ENCODE measurements at places on chromosomes 16 and 17.

GRCh38 chr16:27489906-27490305, 59.8 kb downstream of the GTF3C1 start:
- DNase-seq = no peak

GRCh38 chr17:43732958-43733357, 25.6 kb downstream of the SOST start:
- peak; percentile 22 for DNase-seq

GRCh38 chr17:7716901-7717755, at the start of gene DNAH2:
TSS of gene DNAH2 (plus strand) at chr17:7717744. CDS start at chr17:7719735, 1,991 bp downstream.
- DNase-seq = peak; percentile 89

DNA sequence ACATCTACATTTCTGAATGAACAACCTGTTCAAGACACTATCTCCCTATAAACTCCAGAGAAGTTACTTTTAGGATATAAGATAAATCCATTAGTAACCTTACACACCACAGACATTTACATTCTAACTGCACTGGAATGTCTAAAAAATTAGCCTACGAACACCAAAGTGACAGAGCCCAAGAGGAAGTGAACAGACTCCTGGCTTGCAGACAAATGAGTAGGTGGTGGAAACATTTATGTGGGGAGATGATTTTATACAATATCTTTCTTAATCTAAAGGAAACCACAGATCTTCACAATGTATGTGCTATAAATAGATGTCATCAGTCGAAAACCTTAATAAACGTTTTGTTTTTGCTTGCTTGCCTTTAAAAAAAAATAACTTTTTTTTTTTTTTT, 18.8 kb downstream of the ZNF652 start:
- DNase-seq = peak; percentile 14

- no peak for DNase-seq
Measured at GRCh38 chr17:7367918-7368598, 12.8 kb upstream of the TNK1 start.

GRCh38 chr17:34633351-34633750, 54.0 kb downstream of the TMEM132E start:
- no peak for DNase-seq

GRCh38 chr16:66270333-66270927, 96.1 kb upstream of the CDH5 start:
- peak; percentile 40 for DNase-seq

- no peak for DNase-seq
Measured at GRCh38 chr16:49939495-49939894, 83.6 kb upstream of the ZNF423 start.

DNA sequence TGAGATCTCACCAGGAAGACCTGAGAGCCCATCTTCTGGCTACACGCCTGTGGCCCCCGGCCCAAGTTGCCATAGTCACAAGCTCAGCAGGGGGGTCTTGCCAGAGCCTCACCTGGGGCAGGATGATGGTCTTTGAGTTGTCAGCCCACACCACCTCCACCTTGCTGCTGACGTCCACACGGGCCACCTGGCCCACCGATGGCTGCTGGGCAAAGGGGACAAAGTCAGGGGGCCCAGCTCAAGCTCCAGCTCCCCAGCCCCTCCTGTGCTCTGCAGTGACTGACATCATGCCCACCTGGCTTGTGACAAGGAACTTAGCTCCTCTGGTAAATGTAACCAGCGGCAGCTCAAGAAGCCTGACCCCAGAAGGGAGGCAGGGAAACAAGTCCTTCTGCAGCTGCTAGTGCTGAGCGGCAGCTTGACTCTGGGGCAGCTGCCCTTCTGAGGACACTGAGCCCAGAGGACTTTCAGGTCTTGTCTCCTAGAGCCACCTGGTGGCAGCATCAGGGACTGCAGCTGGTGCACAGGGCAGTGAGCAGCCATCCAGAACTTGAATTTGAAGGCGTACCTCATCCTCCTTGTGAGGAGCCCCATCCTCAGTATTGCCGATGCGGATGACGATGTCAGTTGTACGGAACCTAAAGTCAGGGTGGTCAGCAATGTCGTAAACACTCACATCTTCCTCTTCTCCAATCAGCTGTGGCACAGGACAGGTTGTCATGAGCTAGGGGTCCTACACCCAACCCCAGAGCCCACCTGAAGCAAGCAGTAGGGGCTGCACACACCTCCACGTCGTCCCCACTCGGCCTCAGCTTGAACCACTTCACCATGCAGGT, 13.5 kb downstream of the SPHK1 start:
- DNase-seq = peak; percentile 91

- DNase-seq = no peak
Measured at GRCh38 chr16:84396537-84397008, 28.2 kb downstream of the ATP2C2 start.

DNA sequence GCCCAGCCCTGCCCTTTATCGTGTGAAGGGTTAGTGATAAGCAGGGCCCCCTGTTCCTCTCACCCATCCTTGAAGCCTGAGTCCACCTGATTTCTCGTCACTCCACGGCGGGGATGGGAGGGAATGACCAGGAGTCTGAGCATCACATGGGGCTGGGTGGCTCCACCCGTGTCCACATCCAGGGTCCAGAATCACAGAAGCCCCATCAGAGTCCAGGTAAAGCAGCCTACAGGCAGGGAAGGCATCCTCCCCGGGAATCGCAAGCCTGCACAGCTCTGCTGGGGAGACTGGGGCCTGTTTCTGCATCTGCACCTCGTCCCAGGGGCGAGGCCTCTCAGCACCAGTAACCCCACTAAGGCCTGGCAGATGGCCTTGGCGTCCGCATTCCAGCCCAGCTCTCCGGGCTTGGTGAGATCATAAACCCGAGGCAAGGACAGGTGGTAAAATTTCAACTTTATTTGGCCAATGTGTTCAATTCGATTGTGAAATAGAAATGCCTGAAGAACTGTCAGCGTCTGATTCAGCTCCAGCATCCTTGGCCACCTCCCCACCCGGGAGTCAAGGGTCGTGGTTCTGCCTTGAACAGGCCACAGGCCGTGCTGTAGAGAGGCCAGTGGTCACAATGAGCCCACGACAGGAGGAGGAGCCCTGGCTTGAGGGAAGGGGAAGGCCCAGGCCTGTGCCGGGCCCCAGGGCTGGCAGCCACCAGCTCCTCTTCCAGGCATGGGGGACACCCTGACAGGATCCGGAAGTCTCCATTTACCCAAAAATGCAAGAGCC, 8.1 kb upstream of the PPP1R27 start:
- DNase-seq = no peak

- DNase-seq = no peak
Measured at GRCh38 chr16:12965274-12965804, 63.9 kb downstream of the SHISA9 start.

DNA sequence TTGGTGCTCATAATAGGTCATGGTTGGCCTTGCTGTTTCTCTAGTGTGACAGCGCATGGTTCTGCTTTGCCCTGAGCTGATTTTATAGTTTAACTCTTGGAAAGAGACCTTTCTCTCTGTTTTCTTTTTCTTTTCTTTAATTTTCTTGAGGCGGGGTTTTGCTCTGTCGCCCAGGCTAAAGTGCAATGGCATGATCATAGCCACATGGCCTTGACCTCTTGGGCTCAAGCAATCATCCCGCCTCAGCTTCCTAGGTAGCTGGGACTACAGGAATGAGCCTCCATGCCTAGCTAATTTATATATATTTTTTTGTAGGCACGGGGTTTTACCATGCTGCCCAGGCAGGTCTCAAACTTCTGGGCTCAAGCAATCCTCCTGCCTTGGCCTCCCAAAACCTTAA, 80.4 kb upstream of the DNAJA2 start:
- no peak for DNase-seq

- DNase-seq = no peak
Measured at GRCh38 chr17:11535231-11535630, 63.0 kb upstream of the DNAH9 start.

DNA sequence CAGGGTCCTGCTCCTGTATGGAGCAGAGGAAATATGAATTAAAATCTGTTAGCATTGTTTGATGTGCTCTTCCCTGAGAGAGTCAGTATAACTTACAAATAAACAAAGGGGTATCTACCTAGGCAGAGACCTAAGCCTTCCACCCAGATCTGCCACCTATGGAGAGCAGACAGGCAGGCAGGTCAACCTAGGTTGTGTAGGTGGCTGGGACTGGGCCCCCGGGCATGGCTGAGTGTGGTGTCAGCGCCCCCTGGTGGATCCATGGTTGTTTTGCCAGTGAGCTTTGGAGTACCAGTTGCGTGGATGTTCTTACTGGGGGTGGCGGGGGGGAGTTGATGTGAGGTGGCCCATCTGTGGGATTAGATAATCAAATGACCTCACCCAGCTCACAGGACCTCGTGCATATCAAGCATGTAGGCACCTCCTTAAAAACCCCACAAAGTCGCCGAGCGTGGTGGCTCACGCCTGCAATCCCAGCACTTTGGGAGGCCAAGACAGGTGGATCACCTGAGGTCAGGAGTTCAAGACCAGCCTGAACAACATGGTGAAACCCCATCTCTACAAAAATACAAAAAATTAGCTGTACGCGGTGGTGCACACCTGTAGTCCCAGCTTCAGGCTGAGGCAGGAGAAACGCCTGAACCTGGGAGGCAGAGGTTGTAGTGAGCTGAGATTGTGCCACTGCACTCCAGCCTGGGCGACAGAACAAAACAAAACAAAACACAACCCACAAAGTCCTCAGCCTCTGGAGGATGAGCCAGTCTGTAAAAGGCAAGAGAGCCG, 17.6 kb downstream of the DUS2 start:
- peak; percentile 90 for DNase-seq

GRCh38 chr17:81844887-81845286, 10.0 kb upstream of the PPP1R27 start:
- DNase-seq = no peak

DNA sequence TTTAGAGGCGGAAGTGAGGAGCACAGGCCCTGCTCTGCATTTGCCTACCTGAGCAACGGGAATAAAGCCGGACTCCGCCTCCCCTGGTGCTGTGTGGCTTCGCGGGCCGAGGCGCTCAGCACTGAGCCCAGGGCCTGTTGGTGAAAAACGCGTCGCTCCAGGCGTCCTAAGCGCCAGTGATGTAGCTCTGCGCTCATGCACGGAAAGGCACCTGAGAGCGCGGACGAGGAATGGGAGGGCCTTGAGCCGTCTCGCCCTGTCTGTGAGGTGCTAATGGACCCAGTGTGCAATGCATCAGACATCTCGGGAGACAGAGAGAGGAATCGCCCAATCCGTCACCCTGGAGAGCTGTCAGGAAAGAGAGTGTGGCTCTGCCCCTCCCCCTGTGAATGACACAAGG, 17.2 kb upstream of the ATP2A3 start:
- DNase-seq = no peak

DNA sequence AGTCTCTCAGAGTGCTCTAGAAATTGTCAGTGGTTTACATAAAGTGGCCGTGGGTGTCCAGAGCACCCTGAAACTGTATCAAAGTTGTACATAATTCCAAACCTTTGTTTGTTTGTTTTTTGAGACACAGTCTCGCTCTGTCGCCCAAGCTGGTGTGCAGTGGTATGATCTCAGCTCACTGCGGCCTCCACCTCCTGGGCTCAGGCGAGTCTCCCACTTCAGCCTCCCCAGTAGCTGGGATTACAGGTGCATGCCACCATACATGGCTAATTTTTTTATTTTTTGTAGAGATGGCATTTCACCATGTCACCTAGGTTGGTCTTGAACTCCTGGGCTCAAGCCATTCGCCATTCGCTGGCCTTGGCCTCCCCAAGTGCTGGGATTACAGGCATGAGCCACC, 24.3 kb upstream of the ADGRG1 start:
- DNase-seq = no peak

GRCh38 chr17:75065562-75066151, 18.6 kb downstream of the KCTD2 start:
- peak; percentile 86 for DNase-seq

DNA sequence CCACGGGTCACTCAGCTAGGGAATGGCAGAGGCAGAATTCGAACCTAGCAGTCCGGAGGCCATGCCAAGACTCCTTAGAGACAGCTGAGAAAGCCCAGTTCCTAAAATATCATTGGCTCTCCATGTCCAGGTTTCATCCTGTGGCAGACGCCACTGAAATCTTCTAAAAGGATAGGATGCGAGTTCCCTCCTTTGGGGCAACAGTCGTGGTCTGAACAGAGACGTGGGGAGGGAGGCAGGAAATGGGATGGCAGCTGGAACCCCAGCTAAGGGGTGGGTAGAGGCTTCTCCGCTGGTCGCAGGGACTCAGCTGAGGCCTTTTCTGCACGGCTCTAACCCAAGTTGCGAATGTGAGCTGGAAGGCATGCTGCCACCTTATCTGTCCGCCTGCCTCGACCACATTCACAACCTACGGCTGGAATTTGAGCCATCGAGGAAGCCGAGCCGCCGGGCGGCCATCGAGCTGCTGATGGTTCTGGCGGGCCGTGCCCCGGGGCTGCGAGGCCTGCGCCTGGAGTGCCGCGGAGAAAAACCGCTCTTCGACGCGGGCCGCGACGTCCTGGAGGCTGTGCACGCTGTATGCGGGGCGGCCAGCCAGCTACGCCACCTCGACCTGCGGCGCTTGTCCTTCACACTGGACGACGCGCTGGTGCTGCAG, 1.9 kb upstream of the HSF4 start:
- no peak for DNase-seq

DNA sequence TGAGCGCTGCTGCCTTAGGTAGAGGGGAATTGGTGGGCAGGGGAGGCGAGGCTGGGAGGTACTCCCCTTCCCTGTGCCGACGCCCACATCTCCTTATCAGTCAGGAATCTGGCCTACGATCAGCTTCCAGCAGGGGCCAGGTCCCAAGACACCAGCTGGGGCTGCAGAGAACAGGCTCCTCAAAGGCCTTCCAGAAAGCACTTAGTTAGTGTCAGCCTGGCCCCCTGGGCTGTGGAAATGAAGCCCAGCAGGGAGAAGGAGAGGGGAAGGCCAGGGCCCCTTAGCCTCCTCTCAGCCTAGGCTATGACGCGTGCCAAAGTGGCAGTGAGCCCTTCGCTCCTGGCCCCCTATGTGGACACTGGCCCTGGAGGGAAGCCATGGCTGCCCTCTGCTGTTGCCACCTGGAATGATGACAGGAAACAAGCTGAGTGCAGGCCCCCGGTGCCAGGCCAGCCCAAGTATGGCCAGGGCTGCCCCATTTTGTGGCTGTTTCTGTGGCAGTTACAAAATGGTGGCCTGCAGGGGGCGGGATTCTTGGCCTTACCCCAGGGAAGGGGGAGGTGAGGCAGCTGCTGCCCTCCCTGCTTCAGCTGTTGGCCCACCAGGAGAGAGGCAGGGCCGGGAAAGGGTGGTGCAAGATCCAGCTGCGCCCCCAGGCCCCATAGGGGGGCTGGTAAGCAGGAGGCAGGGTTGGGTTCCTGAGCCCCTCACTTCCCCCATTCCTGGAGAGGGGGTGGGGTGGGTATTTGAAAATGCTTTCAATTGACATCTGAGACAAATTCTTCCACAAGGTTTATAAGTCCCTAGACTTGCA, 11.3 kb downstream of the TBX4 start:
- no peak for DNase-seq

DNA sequence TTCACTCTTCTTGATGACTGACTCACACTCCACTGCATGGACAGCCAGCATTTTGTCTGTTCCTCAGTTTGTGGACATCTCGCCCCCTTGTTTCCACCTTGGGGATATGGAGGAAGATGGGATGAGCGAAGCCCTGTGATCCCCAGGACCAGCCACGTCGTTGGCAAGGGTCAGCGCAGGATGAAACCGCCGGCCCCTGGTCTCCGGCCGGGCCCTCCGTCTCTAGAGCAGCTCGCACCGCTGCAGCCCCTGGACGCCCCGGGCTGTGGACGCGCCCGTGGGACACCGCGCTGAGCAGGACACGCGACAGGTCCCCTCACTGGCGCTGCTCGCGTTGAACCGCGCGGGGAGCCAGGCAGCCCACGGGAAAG, 604 bp upstream of the ZC3H18 start:
- peak; percentile 10 for DNase-seq

Data from lung microvascular endothelial cell (primary cell).